ENCODE measurements at places on chromosomes 16 and 17.

DNA sequence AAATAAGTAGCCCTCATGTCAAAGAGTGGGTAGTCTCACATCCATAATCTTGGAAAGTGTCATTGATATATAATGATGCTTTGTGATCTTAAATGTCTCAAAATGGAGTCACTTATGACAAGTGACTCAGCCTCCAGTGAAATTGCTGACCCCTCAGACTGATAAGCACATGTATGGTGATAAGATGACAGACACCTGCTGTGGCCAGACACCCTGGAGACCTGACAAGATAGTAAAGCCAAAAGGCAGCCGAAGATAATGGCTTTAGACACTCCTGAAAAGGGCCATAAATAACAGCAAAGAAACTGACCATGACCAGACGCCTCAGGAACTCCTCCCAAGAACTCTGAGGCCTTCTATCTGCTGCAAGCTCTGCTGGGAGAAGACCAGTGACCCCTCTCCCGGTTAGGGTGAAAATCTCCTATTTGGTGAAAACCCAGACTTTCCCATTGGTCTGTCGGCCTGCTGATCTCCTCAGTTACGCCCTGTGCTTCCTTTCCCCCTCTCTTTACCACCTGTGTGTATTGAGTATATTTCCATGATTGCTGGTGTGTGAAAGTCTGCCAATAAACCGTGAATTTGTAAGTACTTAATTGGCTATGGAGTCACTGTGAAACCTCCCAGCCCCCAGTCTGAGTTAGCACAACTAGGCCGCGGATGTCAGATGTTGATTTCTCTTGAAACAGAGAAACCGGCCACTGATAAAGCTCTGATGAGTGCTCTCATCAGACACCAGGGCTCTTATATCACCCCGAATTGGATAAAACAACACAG lies 226.7 kb upstream of the MYOCD start:
- DNase-seq = no peak

GRCh38 chr17:66711881-66712321 lies 123.0 kb upstream of the CACNG5 start:
- DNase-seq = no peak

- DNase-seq = no peak
Measured at GRCh38 chr17:79797492-79798298, 818 bp upstream of the CBX8 start.

DNA sequence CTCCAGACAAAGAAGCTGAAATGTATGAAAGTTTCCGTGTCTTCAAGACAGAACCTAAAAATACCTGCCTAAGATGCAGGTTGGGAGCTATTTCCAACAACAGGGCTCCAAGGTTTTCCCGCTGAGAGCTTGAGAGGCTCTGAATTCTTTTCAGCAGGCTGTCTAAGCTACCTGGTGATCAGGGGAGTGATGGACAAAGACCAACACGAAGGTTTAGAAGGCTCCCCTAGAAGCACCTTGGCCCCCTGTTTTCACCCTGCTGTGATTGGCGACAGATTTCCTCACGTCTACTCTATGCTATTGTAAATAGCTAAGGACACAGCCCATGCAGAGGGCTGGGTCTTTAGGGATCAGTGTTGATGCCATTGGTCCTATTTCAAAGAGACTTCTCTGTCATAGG lies 275.2 kb upstream of the SALL1 start:
- no peak for DNase-seq

GRCh38 chr17:42463976-42464400 lies 5.3 kb downstream of the ATP6V0A1 start:
- DNase-seq = no peak

- no peak for DNase-seq
Measured at GRCh38 chr16:4317532-4318450, 1.9 kb downstream of the GLIS2 start.

DNA sequence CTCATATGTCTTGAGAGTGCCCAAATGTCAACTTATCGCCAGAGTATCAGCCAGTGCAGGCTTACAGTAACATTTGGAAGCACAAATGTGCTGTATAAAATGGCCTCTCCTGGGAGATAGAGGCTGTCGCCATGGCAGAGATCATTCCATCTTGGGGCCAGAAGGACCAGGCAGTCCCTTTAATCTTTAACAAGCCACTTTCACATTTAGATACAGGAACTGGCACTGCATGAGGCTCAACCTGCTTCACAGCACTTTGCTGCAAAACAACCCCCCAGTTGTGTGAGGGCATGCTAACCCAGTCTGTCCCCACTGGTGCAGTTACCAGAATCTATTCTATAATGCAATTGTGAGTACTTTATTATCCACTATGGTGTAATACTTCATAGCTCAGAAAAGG lies 4.7 kb upstream of the RFFL start:
- no peak for DNase-seq

GRCh38 chr16:77221482-77221881 lies 22.3 kb downstream of the SYCE1L start:
- no peak for DNase-seq

- no peak for DNase-seq
Measured at GRCh38 chr16:23863511-23864422, 28.0 kb downstream of the PRKCB start.

DNA sequence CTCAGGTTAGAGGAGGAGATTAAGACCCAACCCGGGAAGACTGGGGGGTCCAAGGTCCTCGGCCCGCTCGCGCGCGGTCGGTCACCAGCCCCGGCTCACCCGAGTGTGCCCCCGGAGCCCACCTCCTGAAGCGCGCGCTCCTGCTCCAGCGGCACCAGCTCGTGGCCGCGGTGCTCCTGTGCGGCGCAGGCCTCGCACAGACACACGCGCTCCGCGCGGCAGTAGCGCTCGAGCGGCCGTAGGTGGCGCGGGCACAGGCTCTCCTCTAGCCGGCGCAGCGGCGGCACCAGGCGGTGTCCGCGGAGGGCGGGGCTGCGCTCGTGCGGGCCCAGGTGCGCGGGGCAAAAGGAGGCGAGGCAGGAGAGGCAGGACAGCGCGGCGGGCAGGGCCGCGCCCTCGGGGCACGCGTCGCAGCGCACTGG lies 618 bp downstream of the TRIM47 start:
- DNase-seq = peak; percentile 70

DNA sequence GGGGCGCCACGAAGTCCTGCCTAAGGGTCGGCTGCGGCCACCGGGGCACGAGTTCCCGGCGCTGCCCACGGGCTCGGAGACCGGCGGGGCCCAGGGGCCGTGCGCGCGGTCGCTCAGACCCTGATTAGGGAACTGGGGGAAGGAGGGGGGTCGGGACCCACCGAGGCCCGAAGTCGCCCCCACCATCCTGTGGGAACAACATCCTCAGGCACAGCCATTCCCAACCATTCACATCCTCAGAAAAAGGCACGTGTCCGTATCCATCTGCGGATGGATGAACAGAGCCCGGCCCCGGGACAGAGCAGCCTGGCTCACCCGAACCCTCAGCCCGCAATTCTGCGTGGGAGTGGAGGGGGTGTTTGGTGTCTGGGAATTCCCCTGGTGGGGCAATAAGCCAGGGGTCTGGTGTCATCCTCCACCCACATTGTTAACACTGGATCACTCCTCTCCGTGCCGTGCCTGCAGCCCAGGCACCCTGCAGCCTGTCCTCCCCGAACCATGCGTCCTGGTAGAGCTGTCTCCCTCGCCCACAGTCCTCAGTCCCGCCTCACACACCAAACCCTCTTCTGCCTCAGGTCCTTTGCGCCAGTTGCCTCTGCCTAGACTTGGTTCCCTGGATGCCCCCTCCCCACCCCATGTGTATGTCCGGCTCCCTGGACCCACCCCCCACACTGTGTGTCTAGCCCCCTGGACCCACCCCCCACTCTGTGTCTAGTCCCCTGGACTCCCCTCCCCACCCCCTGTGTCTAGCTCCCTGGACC lies 789 bp upstream of the CCDC57 start:
- DNase-seq = peak; percentile 92

GRCh38 chr16:87701505-87701921 lies 64.3 kb downstream of the KLHDC4 start:
- no peak for DNase-seq

DNA sequence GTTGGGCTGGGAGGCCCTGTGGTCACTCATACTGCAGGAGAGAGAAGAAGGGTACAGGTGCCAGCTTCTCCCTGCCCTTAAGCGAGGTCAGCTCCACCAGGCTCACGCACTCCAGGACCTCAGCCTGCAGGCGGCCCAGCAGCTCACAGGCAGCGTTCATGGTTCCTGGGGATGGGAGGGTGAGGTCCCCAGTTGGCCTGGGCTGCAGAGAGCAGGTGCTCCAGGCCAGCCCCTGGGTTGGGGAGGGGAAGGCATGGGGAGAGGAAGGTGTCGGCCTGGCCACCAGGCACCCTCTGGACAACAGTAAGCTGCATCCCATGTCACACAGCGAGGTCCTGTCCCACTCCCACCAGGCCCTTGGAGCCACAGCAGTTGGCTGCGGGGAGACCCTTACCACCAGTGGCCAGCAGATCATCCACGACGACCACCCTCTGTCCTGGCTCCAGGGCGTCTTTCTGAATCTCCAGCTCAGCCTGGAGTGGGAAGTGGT lies 2.0 kb downstream of the APRT start:
- no peak for DNase-seq

- peak; percentile 46 for DNase-seq
Measured at GRCh38 chr17:52106638-52107261, 51.8 kb downstream of the CA10 start.

GRCh38 chr16:74271872-74272271 lies 24.7 kb upstream of the PSMD7 start:
- DNase-seq = peak; percentile 8

DNA sequence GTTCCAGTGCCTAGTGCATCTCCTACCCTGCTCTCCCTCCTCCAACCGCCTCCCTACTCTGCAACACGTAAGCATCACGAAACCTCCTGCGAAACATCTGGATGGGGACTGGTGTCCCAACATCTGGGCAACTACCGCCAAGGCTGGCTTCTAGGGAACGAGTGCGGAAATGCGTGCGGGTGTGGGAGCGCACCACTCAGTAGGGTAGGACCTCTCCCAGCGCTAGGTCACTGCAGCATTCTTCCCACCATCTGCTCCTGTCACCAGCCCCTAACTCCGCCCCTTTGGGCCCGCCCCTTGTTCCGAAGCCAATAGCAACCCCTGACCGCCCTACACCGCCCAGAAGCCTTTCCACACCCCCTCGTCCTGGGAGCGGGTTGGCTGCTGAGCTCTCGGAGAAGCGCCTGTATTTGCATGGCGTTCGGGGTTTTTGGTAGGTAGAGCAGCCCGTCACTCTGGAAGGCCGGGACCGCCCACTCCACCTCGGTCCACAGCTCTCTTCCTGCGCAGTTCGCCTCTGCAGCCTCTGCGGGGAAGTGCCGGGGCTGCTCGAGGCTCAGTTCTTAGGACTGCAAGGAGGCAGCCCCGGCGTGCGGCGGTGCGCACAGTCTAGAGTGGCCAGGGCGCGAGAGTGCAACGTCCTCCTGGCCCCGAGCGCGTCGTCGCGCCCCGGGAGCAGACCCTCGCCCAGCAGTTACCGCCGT lies at the start of gene HS3ST3B1:
Gene HS3ST3B1 (plus strand): TSS at position 507 of the 704 bp plus-strand sequence. CDS start 438 bp downstream, outside the sequence.
- DNase-seq = peak; percentile 100

- no peak for DNase-seq
Measured at GRCh38 chr17:596287-596686, 118.4 kb downstream of the VPS53 start.

DNA sequence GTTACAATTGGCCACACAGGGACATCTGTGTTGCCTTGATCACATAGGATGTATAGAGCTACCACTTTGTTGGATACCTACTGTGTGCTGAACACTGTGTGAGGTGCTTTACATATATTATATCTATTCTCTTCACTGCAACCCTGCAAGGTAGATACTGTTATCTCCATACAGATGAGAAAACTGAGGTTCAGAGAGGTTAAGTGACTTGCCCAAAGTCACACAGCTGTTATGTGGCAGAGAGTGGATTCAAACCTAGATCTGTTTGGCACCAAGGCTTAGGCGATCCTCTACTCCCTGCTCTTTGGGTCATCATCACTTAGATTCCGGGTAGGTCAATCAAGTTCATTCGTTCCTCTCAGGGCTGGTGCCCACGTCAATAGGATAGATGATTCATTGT lies 260.5 kb upstream of the IRX3 start:
- DNase-seq = no peak

GRCh38 chr17:16342979-16343378 lies 10.3 kb downstream of the CENPV start:
- peak; percentile 84 for DNase-seq

GRCh38 chr17:44960691-44961090 lies 7.4 kb downstream of the C1QL1 start:
- no peak for DNase-seq

DNA sequence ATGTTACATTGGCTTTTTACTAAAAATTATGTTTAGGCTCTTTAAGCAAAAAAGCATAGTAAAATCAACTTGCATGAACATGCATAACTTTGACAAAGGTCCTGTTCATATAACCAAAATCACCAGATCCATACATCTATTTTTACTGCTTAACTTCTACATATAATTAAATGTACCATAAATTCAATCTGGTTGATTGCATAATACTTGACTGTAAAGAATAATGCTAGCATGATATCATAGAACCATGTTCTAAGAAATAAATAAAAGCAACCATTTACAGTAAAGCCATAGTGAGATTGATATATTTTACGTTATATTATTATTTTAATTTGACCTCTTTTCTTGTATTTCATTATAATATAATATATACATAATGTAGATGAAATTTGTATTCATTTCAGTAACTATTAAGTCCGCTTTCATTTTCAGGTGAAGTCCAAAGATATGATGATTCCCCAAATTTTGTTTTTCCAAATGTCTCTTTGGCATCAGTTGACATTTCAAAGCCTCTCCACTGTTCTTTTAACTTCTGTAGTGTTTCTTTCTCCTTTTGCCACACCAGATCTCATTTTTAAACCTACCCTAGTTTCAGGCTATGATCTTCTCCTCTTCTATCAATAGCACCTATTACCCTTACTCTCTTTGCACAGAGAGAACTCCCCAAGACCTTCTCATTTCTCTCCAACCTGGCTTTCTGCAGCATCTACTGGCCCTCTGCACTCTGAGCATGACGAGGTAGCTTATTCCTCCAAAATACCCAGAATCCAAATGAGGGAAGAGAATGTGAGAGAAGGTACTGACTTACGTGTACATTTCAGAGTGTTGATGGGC lies 1.8 kb downstream of the APOH start:
- no peak for DNase-seq

- DNase-seq = no peak
Measured at GRCh38 chr16:1559446-1559975, 26.0 kb downstream of the TMEM204 start.

- no peak for DNase-seq
Measured at GRCh38 chr16:31268891-31269290, 9.1 kb downstream of the ITGAM start.

GRCh38 chr16:51490866-51491265 lies 339.8 kb upstream of the SALL1 start:
- no peak for DNase-seq
